ENCODE measurements at places on chromosomes 1 and 21.
A peak's percentile ranks its signal among the peaks of the same experiment; 100 is the strongest.

DNA sequence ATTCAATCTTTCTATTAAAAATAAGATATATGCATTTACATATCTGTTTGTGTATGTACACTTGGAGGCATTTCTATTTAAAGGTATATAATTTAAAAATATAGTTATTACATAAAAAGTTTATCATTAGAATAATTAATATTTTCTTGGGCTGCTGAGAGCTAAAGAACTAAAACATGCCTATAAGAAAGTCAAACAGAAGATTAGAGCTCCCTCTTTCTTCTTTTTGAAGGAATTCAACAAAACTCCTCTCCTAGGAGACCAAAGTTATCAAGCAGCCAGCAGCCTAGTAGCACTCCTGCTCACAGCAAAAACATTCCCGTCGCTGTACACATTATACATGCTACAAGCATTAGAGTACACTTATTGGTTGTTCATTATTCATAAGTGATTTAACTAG, 216.4 kb downstream of the VAV3 start:
- DNase-seq: no peak

- no peak for DNase-seq
These were observed 91.0 kb upstream of the KCNA3 start for GRCh38 chr1:110765640-110766335.

- DNase-seq: no peak
These were observed 11.2 kb upstream of the IVNS1ABP start for GRCh38 chr1:185328255-185328654.

- peak; percentile 25 for DNase-seq
These were observed 176.7 kb downstream of the LYPLAL1 start for GRCh38 chr1:219350172-219350931.

GRCh38 chr1:58621391-58621790, 44.3 kb upstream of the TACSTD2 start:
- DNase-seq: no peak

DNA sequence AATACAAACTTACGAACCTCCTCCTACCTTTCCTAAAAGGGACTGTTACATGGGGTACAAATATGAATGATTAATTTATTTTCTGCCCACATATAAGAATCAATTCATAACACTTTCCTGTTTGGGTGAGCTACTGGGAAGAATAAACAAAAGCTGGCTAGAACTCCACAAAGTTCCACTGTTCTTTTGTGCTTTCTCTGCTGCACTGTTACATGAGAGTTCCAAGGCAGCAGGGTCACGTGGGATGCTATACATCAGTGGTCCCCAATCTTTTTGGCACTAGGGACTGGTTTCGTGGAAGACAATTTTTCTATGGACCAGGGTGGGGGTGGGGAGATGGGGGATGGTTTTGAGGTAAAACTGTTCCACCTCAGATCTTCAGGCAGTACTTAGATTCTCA, 2.2 kb upstream of the ANGPTL7 start:
- DNase-seq: no peak

- DNase-seq: no peak
These were observed 129.5 kb downstream of the TENT5C start for GRCh38 chr1:117735045-117735992.

DNA sequence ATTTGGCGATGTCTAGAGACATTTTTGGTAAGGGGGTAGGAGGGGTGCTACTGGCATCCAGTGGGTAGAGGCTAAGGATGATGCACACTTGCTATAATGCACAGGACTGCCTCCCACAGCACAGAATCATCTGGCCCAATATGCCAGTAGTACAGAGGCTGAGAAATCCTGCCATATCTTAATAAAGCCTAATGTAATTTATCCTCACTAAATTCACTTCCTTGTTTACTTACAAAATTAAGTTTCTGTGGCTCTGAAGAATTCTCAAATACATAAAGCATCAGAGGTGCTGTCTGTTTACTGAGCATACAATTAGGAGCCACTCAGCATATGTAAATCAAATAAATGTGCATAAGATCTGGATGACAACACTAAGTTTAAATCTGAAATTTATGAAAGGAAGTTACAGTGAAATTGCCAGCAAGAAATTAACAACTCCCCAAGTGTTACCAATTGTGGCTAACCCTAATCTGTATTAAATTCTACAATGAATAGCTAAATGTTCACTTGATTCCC, 26.5 kb downstream of the NGF start:
- no peak for DNase-seq

DNA sequence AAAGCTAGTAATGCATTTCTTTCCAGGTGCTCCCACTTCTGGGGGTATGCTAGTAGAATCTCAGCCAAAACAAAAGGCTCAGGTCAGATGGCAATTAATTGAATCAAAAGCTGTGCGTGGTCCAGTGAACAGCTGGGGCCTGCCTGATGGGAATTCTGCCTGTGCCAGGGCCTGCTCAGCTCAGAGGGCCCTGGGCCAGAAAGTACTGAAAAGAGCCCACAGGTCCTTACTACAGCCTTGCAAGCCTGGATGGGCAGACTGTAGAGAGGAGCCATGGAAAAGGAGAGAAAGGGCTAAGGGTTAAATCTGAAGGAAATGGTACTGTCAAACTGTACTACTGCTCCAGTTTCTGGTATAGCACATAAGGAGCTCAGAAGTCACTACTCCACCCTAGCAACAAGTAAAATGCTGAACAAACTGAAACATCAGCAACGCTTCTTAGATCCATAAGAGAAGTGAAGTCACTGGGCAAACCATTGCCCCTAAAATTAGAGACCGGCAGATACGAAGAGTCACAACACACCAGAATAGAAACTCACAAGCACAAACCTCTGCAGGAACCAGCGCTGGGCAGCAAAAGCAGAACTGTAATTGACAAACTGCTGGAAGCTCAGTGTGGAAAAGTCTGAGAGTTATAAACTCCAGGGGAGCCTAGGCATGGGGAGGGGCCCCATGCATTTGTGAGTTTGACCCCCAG, 121.1 kb upstream of the SYT6 start:
- DNase-seq: no peak

- DNase-seq: no peak
These were observed 19.8 kb upstream of the LUZP1 start for GRCh38 chr1:23188434-23188884.

- no peak for DNase-seq
These were observed 14.5 kb downstream of the GNG12 start for GRCh38 chr1:67818725-67819301.

DNA sequence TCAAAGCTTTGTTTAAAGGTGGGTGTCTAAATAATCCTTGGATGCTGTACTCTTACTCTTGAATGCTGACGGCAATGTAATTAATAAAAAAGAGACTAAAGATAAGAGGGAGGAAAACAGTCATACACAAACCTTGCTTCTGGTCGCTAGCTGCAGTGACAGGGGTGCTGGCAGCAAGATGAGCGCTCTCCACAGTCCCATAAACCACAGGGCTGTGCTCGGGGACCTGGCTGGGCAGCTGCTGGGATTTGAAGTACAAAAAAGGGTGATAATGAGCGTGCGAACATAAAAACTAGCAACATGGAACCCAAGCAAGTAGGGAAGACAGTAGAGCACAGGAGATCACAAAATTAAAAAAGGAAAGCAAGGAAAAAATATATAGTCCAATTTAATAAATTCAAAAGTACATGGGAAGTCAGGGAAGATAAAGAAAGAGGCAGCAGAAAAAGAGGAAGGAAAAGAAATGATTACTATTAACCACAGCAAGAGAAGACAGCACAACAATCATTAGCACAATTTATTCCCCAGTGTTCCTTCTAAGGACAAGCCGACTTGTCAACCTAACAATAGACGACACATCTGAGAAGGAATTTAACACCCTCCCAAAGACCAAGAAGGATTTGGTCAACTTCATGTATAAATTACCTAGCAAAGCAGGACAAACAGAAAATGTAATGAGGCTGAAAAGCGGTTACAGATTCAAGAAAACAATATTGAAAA, 162.9 kb upstream of the HP1BP3 start:
- no peak for DNase-seq

- DNase-seq: peak; percentile 80
These were observed 3.1 kb downstream of the ACTA1 start for GRCh38 chr1:229430761-229431283.

- no peak for DNase-seq
These were observed 18.4 kb upstream of the GADD45A start for GRCh38 chr1:67666636-67667035.

DNA sequence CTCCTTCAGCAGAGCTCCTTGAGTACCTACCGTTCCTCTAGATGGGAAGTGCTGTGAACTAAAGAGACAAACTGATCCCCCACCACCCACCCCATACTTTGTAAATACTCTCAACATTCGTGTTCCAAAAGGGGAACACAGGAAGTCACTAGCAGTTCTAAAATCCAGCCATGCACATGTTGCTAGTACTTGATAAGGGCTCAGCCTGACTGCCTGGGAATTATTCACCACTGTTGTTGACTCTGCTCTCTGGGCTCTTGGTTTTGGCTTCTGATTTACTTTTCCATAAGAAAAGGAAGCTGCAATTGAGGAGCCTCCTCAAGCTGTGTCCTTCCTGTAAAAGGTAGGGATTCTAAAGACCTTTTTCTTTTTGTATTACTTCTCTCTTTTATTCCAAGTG, 67.5 kb downstream of the IVNS1ABP start:
- DNase-seq: no peak

DNA sequence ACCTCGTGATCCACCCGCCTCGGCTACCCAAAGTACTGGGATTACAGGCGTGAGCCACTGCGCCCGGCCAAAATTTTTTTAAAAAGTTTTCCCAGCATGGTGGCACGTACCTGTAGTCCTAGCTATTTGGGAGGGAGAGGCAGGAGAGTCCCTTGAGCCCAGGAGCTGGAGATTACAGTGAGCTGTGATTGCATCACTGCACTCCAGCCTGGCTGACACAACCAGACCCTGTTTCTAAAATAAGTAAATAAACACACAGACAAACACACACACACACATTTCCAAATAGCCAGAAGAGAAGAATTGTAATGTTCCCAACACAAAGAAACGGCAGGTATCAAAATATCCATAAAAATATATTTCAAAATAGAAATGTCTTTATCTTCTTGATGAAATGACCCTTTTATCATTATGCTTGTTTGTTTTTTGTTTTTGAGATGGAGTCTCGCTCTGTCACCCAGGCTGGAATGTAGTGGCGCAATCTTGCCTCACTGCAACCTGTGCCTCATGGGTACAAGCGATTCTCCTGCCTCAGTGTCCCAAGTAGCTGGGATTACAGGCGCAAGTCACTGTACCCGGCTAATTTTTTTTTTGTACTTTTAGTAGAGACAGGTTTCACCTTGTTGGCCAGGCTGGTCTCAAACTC, 9.3 kb downstream of the HES2 start:
- no peak for DNase-seq

DNA sequence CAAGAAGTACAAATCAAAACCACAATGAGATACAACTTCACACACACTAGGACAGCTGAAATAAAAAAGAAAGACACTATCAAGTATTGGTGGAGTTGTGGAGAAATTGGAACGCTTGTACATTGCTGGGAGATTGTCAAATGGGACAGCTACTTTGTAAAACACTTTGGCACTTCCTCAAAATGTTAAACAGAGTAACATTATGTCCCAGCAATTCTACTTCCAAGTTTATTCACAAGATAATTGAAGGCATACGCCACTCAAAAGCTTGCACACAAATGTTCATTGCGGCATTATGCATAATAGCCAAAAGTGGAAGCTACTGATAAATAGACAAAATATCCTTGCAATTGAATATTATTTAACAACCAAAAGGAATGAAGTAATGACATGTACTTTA, 199.9 kb upstream of the KCNK2 start:
- no peak for DNase-seq

GRCh38 chr1:109850827-109851226, 59.8 kb upstream of the CSF1 start:
- no peak for DNase-seq

GRCh38 chr1:208475951-208476845, 232.0 kb upstream of the PLXNA2 start:
- DNase-seq: peak; percentile 46

- no peak for DNase-seq
These were observed 1.7 kb upstream of the ADAR start for GRCh38 chr1:154609398-154610380.

- DNase-seq: peak; percentile 87
These were observed 162.8 kb downstream of the NTPCR start for GRCh38 chr1:233113009-233113879.

GRCh38 chr1:9207715-9208114, 26.9 kb upstream of the H6PD start:
- DNase-seq: no peak

GRCh38 chr1:24275510-24275909, 43.6 kb upstream of the GRHL3 start:
- DNase-seq: no peak

DNA sequence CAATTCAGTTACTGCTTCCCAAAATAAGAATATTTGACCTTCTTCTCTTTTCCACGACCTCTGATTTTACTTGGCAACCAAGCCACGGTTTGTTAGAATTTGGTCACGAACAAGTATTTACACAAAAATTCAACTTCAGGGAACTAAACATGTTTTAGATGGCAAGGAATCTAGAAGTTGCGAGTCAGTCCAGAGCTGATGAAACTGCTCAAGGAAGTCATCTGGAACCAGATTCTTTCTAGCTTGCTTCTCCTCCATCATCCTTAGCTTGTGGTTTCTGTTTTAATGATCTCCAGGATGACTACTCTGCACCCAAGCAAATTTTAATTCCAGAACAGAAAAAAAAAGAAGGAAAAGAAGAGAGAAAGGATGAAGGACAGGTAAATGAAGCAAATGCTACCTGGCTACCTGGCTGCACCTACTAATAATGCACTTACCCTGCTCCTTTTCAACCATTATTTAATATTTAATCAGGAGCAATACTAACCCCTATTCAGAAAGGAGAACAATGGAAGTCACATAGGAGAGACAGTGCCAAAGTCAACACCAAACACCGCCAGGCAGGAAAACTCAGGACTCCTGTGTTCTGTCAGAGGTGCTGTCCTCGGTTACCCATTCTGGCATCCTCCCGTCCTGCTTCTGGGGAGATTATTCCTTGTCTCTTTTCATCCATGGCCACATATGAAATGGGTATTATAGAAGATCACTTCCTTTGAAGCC, 54.2 kb upstream of the RGS7 start:
- no peak for DNase-seq

GRCh38 chr1:147579532-147579931, 38.2 kb downstream of the BCL9 start:
- DNase-seq: peak; percentile 41

- no peak for DNase-seq
These were observed 34.1 kb upstream of the USH2A start for GRCh38 chr1:216457356-216457755.

DNA sequence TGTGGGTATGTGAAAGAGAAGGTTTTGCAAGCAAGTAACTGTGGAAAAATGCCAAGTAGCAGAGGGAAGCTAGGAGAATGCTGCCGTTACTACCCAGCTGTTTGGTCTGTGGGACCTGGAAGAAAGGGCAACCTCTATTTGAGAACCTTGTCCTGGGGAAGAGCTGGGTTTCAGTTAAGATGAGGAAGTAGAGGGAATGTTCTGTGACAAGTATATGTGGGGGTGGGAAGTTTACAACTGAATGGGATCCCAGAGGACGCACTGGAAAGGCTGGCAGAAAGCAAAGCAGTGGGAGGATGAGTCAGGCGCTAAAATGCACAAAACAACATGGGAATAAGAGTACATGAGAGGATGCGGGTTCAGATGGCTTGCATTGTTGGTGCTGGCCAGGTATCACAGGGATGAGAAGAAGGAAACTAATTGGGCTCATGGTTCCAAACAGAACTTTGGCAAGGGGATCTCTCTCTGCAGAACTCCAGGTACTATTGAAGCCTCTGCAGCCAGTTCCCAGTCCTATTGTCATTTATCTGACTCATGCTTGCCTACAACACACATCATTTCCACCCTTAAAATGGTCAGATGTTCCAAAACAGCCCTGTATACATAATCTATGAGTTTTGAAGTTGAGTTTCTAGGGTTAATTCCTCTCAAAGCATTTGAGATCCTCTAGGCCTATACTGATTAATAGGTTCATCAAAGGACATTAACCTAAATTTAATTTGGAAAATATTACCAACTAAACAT, 88.5 kb upstream of the VAV3 start:
- peak; percentile 36 for DNase-seq
